Activated naive CD8-positive, alpha-beta T cell treated with anti-CD3 and anti-CD28 coated beads, Interleukin-2, amount 10 ng/mL, durations not matched to agents 7 days and 5 days (primary cell): ENCODE measurements at places on chromosomes 6 and 20. TPM values are rescaled to one million over a fixed set of nuclear protein-coding genes. Genes with fewer than 3 reads are reported as not detected.

DNA sequence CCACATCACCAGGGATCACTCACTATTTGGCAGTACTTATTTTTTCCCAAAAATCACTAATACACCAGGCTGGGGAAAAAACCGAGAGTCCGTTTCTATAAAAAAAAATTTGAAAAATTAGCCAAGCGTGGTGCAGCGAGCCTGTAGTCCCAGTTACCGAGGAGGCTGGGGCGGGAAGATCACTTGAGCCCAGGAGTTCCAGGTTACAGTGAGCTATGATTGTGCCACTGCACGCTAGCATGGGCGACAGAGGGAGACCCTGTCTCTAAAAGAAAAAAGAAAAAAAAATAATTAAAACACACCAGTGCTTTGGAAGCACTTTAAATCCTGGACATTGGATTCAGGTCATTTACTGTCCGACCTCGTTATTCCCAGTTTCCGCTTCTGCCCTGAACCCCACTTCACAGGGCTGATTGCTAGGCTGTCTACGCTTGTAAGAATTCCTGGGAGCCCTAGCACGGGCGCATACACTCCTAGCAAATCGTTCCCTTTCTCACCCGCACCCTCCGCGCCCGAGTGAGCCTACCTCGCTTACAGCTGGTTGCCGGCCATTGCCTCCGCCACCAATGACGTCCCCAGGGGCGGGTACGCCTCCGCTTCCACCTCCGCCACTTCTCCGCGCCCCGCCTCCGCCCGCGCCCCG lies at the start of gene TPMT:
Gene TPMT, minus strand, starts transcription at position 571 of the 643 bp plus-strand sequence. CDS start 5,950 bp downstream, outside the sequence.
- H3K4me1 ChIP-seq = peaks cover 16% of the 10 kb centered on the region
- DNase-seq = peak; percentile 29
- H3K36me3 ChIP-seq = peaks cover 6% of the 10 kb centered on the region
- no peaks in the 10 kb centered on the region for H3K27me3 ChIP-seq
- H3K27ac ChIP-seq = peak within 1 kb of the TSS; percentile 96
- H3K4me3 ChIP-seq = peak within 1 kb of the TSS; percentile 98

DNA sequence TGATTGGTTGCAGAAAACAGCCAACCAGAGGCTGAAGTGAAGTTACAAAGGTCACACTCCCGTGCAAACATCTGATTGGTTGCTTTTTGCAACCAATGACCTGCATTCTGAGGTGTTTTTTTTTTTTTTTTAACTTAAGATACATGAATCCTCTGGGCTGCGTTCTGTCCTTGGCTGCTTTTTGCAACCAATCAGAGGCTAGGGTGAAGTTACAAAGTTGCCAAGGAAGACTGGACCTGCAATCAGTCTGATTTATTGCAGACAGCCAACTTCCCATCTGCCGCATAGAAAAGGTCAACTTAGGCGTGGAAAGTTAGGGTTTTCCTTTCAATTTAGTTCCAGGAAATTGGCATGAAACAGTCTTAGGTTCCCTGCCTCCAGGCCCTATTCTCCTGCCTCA lies 292.9 kb downstream of the PLCB1 start:
- no peaks in the 10 kb centered on the region for H3K4me1 ChIP-seq
- no peak for DNase-seq
- no peak overlapping the region for H3K4me3 ChIP-seq
- H3K36me3 ChIP-seq = no peaks in the 10 kb centered on the region

The FAM83B gene
- total RNA-seq = not detected

GRCh38 chr20:4151991-4152695 lies 136.8 kb upstream of the RNF24 start:
- DNase-seq = no peak
- no peak overlapping the region for H3K27ac ChIP-seq
- peaks cover 19% of the 10 kb centered on the region for H3K4me1 ChIP-seq
- peaks cover 40% of the 10 kb centered on the region for H3K27me3 ChIP-seq

The CEP43 gene
- 23.3 TPM for total RNA-seq

The UNC93A gene
- not detected for total RNA-seq

DNA sequence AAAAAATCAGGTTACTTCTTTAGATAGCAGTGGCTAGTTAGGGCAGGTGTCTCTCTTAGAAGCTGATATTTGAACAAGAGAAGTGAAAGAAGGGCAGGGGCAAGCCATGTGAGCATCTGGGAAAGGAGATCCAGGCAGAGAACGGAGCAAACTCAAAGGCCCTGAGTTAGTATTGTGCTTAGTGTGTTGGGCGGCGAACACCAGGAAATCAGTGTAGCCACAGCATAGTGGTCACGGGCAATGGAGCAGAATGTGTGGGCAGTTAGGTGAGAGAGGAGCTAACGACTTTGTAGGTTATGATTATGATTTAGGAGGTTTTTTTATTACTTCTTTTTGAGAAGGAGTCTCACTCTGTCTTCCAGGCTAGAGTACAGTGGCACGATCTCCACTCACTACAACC lies 229.3 kb downstream of the TMEM242 start:
- H3K27ac ChIP-seq = no peak overlapping the region
- H3K27me3 ChIP-seq = no peaks in the 10 kb centered on the region
- no peak overlapping the region for H3K4me3 ChIP-seq
- peaks cover 15% of the 10 kb centered on the region for H3K36me3 ChIP-seq

The ARFGEF2 gene
- total RNA-seq = 19.8 TPM

DNA sequence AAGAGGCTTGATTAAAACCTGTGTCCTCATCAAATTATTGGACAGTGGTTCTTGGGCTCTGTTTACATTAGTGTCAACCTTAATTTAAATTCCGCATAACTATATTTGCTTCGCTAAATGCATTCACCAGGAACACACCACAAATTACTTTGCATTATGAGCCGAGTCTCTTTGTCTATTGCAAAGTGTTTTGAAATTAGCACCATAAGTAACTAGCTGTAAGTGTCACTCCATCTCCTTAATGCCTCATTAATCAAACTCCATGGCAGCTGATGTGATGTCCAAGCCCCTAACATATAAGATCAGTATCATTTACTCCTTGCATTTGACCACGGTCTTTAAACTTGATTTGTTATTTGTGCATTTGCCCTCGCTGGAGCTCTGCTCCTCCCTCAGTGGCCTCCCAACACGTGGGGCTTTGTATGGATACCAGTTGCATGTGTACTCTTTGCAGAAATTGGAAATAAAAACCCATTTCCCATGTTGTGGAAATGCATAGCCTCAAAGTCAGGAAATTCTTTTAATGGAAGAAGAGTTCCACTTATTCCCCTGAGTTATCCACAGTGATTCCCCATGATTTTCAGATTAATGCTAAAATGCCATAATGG lies 24.6 kb downstream of the FOXA2 start:
- H3K27ac ChIP-seq = no peak overlapping the region
- no peaks in the 10 kb centered on the region for H3K36me3 ChIP-seq
- H3K27me3 ChIP-seq = peaks cover 50% of the 10 kb centered on the region
- no peak overlapping the region for H3K4me3 ChIP-seq

The ABHD16B gene
- not detected for total RNA-seq

DNA sequence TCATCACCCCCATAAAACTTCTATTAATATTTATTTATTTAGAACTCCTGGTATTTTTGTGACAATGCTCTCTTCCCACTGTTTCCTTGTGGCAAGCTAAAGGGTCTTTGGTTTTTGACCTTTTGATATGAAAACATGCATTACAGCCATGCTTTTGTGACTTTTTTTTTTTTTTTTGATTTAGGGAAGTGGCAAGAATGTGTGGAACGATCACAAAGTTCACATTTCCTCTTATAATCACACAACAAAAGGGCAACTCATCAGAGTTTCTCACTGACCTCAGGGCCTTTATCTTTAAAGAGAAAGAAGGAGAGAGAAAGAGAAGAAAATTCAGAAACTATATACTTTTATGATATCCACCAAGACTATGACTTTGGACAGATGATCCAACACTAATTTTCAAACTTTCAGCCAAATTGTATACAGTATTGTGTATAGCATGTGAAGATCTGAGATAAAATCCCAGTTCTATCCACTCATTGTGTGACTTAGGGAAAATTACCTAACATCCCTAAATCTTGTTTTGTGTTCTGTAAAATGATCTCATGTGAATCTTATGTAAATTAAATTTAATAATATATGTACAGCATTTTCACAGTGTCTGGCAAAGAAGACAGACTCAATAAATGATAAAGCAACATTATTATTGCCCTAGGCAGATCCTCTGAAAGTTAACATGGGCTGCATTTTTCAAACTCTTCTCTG lies 106.8 kb upstream of the MARCKS start:
- DNase-seq = no peak
- H3K4me1 ChIP-seq = no peaks in the 10 kb centered on the region
- H3K27ac ChIP-seq = no peak overlapping the region
- H3K36me3 ChIP-seq = no peaks in the 10 kb centered on the region
- no peaks in the 10 kb centered on the region for H3K27me3 ChIP-seq

The CPXM1 gene
- 0.25 TPM for total RNA-seq

The LPA gene
- not detected for total RNA-seq

The MAS1 gene
- not detected for total RNA-seq

DNA sequence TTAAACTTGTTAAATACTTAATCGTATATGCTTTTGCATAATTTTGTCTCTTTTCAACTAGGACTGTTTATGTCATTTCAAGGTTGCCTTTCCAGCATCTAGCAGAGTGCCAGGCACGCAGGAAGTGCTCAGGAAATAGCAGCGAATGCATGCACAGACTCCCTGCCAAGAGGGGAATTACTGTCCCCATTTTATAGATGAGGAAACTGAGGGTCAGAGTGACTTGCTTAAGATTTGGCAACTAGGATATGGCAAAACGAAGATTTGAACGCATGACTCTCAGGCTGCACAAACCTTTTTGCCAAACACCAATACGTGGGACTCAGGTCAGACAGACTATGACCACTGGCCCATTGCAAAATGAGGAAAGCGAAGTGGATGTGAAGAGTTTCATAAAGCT lies 22.5 kb downstream of the EYA2 start:
- H3K27me3 ChIP-seq = peaks cover 15% of the 10 kb centered on the region
- H3K4me1 ChIP-seq = no peaks in the 10 kb centered on the region
- no peak for DNase-seq
- H3K27ac ChIP-seq = no peak overlapping the region

GRCh38 chr6:52643158-52643557 lies 27.8 kb upstream of the TMEM14A start:
- peaks cover 7% of the 10 kb centered on the region for H3K4me1 ChIP-seq
- no peak overlapping the region for H3K4me3 ChIP-seq
- no peaks in the 10 kb centered on the region for H3K36me3 ChIP-seq
- peaks cover 29% of the 10 kb centered on the region for H3K27me3 ChIP-seq
- H3K27ac ChIP-seq = no peak overlapping the region

The FAXC gene
- not detected for total RNA-seq

- DNase-seq = no peak
- no peaks in the 10 kb centered on the region for H3K36me3 ChIP-seq
- no peak overlapping the region for H3K4me3 ChIP-seq
These were observed 151.8 kb upstream of the HEY2 start for GRCh38 chr6:125597411-125598253.

- H3K27me3 ChIP-seq = peaks cover 4% of the 10 kb centered on the region
- DNase-seq = no peak
- H3K36me3 ChIP-seq = no peaks in the 10 kb centered on the region
- no peaks in the 10 kb centered on the region for H3K4me1 ChIP-seq
- H3K27ac ChIP-seq = no peak overlapping the region
- H3K4me3 ChIP-seq = no peak overlapping the region
These were observed 13.0 kb upstream of the PPP1R14C start for GRCh38 chr6:150129616-150130505.

DNA sequence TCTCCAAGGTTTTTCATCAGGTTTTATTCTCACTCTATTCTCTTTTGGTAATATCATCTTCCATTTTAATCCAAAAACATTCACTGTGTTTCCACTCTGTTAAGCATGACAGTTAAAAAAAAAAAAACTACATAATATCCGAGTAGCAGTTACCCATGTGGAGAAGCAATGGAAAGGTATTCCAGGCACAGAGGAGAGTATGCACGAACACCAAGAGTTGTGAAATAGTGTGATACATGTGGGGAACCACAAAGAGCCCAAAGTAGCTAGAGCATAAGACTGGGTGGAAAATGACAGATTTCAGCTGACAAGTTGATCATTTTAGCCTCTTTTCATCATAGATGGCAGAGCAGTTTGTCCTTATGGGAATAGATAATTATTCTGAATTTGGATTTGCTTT lies 19.9 kb upstream of the FBXL4 start:
- H3K27ac ChIP-seq = no peak overlapping the region
- no peak overlapping the region for H3K4me3 ChIP-seq
- peaks cover 20% of the 10 kb centered on the region for H3K27me3 ChIP-seq
- H3K36me3 ChIP-seq = no peaks in the 10 kb centered on the region
- DNase-seq = no peak
